A549 treated with ZK216348 at 1 μM for 4 hours (cell line): ENCODE measurements at places on chromosomes 3 and 15. TPM values are rescaled to one million over a fixed set of nuclear protein-coding genes. Genes with fewer than 3 reads are reported as not detected.

Gene GAP43
- not detected in 5 replicates for total RNA-seq

Gene VGLL3
- 4.4 to 15.5 TPM (median 8.1 TPM) in 5 replicates for total RNA-seq

Gene RBPMS2
- 5.9 to 10.1 TPM (median 8.5 TPM) in 5 replicates for total RNA-seq

Gene IGF1R
- total RNA-seq: 41.2 to 72.0 TPM (median 48.7 TPM) in 5 replicates

Gene IDH3A
- 66.4 to 91.4 TPM (median 75.1 TPM) in 5 replicates for total RNA-seq

Gene NR2E3
- total RNA-seq: 0.20 to 0.23 TPM in 2 of 5 replicates, not detected in the others

Gene RFTN1
- 3.4 to 4.0 TPM (median 3.5 TPM) in 5 replicates for total RNA-seq

Gene AHSG
- 0.18 to 0.29 TPM in 2 of 5 replicates, not detected in the others for total RNA-seq

Gene CCRL2
- total RNA-seq: 0.14 to 0.42 TPM (median 0.16 TPM) in 3 of 5 replicates, not detected in the others

Gene MORC1
- not detected in 5 replicates for total RNA-seq

Gene XYLB
- total RNA-seq: 3.0 to 4.4 TPM (median 3.6 TPM) in 5 replicates

Gene GRM2
- total RNA-seq: 0.07 to 0.24 TPM (median 0.08 TPM) in 3 of 5 replicates, not detected in the others

Gene EPHA3
- not detected in 5 replicates for total RNA-seq

Gene GOLGA8G
- total RNA-seq: not detected in 5 replicates

Gene IL17RD
- 0.56 to 1.8 TPM (median 1.00 TPM) in 5 replicates for total RNA-seq

Gene SLC28A2
- not detected in 5 replicates for total RNA-seq

Gene ARGFX
- total RNA-seq: not detected in 5 replicates

Gene ADCY5
- total RNA-seq: 0.23 to 0.45 TPM (median 0.32 TPM) in 5 replicates

Gene THBS1
- 33.6 to 57.1 TPM (median 44.2 TPM) in 5 replicates for total RNA-seq
